ENCODE measurements at places on chromosomes 12 and 14. TPM values are rescaled to one million over a fixed set of nuclear protein-coding genes. Genes with fewer than 3 reads are reported as not detected.

The ART4 gene
- polyA plus RNA-seq, result 0.12 TPM

The TSHR gene
- not detected for polyA plus RNA-seq

The TMEM117 gene
- polyA plus RNA-seq, result 4.3 TPM

The DLGAP5 gene
- 18.3 TPM for polyA plus RNA-seq

The DNAAF2 gene
- 3.6 TPM for polyA plus RNA-seq

The RBP5 gene
- not detected for polyA plus RNA-seq

The PLCZ1 gene
- polyA plus RNA-seq, result not detected

The LALBA gene
- polyA plus RNA-seq, result not detected

The GPR137C gene
- polyA plus RNA-seq, result 0.34 TPM

The GPR84 gene
- not detected for polyA plus RNA-seq

The RASSF9 gene
- 0.16 TPM for polyA plus RNA-seq

The PTGR2 gene
- polyA plus RNA-seq, result 3.0 TPM

The GPX2 gene
- not detected for polyA plus RNA-seq

All from BJ (cell line).